Activated CD4-positive, alpha-beta T cell treated with anti-CD3 and anti-CD28 coated beads, Interleukin-2, amount 50 U/mL, for 4 hours (primary cell): ENCODE measurements at places on chromosomes 1 and 21.

DNA sequence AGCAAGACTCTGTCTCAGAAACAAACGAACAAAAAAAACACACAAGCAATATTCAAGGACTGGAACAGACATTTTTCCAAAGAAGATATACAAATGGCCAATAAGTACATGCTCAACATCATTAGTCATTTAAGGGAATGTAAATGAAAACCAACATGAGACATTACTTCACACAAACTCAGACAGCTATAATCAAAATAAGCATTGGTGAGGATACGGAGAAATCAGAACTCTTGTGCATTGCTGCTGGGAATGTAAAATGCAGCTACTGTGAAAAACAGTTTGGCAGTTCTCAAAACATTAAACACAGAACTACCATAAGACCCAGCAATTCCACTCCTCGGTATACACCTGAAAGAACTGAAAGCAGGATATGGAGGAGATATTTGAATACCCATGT, 15.4 kb downstream of the NOL9 start:
- DNase-seq: no peak

- DNase-seq: no peak
These were observed 61.7 kb downstream of the XCL2 start for GRCh38 chr1:168482106-168482505.

- DNase-seq: no peak
These were observed 64.4 kb upstream of the RPL11 start for GRCh38 chr1:23627069-23627735.

DNA sequence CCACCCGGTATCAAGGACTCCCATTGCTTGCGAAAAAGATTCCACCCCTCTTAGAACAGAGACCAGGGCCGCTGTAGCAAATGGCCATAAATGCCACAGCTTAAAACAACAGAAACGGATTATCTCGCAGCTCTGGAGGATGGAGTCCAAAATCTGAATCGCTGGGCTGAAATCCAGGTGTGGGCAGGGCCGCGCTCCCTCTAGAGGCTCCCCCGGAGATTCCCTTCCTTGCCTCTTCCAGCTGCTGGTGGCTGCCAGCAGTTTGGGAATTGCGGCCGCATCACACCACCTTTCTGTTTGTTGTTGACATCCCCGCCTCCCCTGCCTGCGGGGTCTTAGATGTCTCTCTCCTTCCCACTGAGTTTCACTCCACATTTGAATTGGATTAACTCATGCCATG, 15.6 kb downstream of the PDE9A start:
- no peak for DNase-seq

DNA sequence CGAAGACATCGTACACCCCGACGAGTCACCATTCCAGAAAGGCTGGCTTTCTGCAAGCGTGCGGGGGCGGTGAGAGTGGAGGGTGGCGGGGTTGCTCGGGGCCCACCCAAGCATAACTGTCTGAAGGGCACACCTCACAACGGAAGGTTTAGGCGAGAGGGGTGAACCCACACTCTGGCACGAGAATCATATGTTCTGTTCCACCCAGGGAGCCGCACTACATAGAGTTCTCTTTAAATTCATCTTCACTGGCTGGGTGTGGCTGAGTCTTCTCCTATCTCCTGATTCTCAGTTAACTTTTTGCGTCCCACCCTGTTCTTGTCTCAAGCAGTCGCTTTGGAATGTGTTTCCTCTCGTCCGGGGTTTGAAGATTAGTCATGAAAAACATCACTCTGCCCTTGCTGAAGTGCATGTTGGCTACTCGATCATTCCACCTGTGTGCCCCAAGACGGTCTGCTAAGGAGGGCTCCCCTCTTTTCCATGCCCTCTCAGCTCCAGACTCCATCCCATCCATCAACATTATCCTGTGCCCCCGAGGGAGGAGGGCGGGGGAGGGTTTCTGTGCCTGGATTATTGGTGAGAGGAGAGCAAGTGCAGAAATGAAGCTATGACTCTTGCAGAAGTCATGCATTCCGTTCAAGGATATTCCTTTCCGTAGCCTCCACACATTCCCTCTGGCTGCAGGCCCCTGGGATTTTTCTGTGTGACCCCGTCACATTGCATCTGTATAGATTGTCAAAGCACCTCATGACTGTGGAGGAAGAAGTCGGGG, 53.5 kb upstream of the CD34 start:
- no peak for DNase-seq

DNA sequence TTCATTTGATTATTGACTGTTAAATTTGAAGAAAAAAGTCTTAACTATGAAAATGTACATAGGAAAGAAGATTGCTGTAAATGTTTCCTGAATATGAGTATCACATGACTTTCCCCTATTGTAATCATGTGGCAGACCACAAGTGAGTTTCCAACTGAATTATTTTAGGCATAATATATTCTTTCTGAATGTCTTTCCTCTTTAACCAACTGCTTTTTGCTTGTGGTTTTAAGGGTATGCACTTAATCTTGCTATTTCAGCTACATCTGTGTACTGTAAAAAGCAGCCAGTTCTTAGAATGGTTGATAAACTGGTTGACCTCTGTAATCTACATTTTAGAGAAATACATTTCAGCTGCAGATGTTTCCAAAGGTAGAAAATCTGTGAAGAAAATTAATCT, 400.7 kb downstream of the NEGR1 start:
- no peak for DNase-seq

DNA sequence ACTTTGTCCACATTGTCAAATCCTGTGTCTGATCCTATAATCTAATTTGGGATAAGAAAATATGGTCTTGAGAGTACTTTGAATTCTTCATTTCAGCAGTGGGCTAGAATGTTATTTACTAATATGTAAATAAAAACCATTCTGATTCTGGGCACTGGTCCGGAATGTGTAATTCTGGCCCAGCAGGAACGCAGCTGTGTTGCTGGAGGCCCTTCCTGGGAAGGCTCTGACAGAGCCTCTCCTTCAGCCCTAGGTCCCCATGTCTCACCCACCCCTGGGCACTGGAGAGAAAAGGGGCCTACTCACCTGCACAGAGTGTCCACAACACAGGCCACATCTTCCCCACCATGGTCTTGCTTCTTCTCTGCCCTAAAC, 251 bp downstream of the GPA33 start:
- DNase-seq: no peak

DNA sequence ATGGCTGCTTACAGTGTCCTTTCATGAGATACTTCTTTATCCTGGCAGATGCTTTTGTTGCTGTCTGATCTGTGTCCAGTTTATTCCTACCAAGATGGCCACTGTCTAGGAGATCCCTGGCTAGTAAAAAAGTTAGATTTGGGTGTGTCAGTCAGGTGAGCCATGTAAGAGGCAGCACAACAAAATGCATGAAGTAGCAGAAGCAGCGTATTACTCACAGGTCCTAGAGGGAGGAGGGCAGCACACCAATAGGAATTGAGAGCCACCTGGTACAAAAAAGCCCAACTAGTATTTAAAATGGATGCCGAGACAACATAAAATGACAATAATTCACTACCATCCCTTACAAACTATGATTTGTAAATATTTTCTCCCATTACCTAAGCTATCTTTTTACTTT, 22.8 kb upstream of the ZNF697 start:
- DNase-seq: no peak

GRCh38 chr1:97084546-97084945, 363.0 kb downstream of the PTBP2 start:
- no peak for DNase-seq

DNA sequence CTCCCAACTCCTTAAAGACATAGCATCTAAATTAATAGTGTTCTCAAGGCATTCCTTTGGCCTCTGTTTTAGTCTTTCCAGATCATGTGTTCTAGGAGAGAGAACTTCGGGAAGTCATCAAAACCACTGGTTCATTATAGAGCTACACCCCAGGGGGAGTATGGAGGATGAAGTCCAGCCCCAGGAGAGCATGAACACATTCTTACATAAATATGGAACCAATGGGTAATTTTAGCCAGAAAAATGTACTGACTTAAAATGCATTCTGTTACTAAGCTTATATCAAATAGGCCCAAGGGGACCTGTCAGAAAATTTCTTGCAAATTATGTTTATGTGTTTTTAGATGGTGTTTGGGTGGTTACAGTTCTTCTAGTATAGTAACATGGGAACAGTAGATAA, 165.2 kb downstream of the NTMT2 start:
- no peak for DNase-seq

- no peak for DNase-seq
These were observed 255.8 kb downstream of the RHOU start for GRCh38 chr1:228990906-228991569.

- no peak for DNase-seq
These were observed 54.0 kb upstream of the KANK4 start for GRCh38 chr1:62373221-62373620.

GRCh38 chr1:19752083-19752696, 47.5 kb downstream of the TMCO4 start:
- no peak for DNase-seq

GRCh38 chr1:229474509-229474908, 33.6 kb downstream of the NUP133 start:
- DNase-seq: no peak

- DNase-seq: peak; percentile 62
These were observed 52.4 kb downstream of the CHD5 start for GRCh38 chr1:6127587-6128163.

DNA sequence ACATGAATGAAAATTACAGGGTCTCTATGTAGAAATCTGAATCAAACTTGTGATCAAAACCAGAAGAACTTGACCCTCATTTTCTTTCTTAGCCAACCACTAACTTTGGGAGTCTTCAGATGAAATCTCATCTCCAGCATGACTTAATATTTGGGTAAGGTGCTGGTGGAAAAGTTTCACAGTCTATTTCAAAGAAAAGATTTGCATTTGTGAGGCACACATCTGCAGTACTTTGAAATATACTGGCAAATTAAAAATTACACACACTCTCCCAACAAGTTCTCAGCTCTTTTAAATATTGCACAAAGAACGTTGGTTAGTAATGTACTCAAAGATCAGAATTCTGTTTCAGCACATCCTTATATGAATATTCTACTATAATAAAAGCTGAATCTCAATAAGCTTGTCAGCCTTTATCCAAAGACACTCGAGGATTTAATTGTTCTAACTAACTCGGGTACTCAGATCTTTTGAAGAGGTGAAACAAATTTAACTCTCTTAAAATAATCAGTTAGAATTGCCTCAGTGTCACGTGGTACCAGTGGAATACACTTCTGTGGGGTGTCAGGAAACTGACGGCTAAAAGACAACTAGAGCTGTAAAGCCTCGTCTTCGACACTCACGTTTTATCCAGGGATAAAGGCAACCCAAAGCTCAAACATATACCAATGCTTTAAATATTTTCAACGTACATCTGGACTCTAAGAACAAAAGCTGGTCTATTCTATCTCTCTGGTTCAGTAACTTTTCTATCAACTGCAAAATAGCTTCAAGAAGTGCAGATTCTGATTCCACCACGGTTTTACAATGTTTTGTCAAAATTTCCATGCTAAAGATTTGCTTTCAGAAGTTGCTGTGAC, 19.0 kb downstream of the SAMSN1 start:
- no peak for DNase-seq

DNA sequence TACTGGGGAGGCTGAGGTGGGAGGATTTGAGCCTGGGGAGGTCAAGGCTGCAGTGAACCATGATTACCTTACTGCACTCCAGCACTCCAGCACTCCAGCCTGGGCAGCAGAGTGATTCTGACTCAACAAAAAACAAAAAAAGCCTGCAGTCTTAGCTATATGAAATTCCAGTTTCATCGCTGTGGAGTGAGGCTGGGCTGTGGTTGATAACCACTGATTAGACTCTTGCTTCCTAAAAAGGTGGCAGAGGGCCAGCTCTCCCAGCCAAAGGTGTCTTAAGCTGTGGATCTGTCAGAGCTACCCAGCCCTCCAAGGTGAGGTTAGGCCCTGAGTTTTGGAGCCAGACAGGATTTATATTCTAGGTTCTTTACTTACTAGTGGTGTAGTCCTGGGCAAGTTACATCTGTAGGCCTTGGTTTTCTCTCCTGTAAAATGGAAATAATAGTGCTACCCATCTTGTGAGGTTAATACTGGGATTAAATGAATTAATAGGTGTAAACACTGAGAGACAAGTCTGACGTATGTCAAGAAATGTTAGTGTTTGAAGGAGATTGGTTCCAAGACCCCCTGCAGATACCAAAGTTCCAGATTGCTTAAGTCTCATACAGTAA, 35.9 kb downstream of the TMCC2 start:
- DNase-seq: no peak

DNA sequence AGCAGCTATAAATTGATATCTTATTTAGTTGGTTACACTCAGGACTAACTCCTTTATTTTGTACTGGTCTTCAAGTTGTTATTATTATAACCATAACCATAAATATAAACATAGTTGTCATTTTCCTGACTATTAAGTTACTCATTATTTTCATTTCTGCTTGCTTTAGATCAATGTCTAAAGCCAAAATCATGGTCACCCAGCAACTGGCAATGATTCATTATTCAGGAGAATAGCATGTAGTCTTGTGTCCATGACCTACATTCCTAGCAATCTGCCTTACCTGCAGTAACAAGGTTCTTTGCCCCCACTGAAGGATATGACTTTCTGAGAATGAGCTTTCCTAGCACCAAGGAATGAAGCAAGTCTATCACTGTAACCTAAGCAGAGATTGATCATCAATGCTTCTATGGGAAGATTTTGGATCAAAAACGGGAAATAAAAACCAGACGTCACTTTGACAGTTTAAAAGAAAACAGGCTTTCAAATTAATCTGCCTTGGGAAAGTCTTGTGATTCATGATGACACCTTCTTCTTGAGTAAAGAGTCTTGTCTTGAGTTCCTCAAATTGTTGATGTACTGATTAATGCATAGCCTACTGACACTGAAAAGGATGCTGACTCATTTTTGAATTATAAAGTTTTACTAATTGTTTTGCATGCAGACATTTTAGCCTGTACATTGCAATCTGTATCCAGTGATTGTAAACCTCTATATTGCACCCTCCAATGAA, 203.3 kb upstream of the IVNS1ABP start:
- DNase-seq: no peak

GRCh38 chr1:226479474-226479873, 69.1 kb upstream of the STUM start:
- no peak for DNase-seq

DNA sequence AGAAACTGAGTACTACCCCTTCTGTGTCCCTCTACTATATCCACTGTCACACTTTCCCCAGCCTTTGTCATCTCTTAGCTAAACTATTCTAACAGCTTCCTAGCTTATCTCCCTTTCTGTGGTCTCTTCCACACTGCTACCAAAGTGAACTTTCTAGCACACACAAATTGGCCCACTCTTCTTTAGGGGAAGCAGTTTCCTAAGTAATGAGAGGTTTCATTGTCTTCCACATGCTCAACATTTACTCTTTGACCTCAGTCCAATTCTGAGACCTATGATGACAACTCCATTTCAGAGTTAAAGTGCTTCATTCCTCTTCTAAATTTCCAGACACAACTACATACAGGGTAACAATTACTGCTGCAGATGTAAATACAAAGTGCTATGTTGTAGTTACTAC, 32.9 kb downstream of the SCYL3 start:
- no peak for DNase-seq

DNA sequence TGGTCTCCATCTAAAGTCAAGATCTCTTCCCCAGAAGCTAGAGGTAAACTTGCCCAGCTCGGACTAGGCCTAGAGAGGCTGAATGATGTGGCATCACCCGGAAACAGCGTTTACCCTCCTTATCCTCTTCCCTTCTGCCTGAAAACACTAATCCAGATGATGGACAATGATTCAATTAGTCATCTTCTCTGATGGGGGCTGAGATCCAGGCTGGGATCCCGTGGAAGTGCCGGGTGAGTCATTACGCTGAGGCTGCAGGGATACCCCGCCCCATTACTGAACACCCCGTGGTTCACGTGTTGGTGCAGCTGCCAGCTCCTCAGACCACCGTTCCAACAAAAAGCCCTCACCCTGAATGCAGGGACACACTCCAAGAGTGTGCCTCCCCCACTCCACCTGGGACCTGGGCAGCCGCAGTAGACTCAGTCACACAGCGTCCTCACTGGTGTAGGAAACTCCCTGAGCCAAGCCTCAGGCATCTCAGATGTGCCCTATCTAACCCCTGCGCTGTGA, 2.0 kb downstream of the S100A6 start:
- no peak for DNase-seq
